Uterine smooth muscle cell (primary cell): ENCODE measurements at places on chromosomes 11 and 22. TPM values are rescaled to one million over a fixed set of nuclear protein-coding genes. Genes with fewer than 3 reads are reported as not detected.

The PLCB3 gene
- total RNA-seq, result 55.2 and 56.8 TPM in 2 replicates

The DYNC2H1 gene
- total RNA-seq, result 69.8 and 91.6 TPM in 2 replicates

The TSGA10IP gene
- total RNA-seq, result 0.11 and 0.37 TPM in 2 replicates

The NRGN gene
- total RNA-seq, result 0.37 and 1.5 TPM in 2 replicates

The DNHD1 gene
- 9.0 and 12.2 TPM in 2 replicates for total RNA-seq

The C1QTNF6 gene
- total RNA-seq, result 2.7 and 4.0 TPM in 2 replicates

The LRP5 gene
- 28.4 and 52.1 TPM in 2 replicates for total RNA-seq

The PTPRJ gene
- total RNA-seq, result 8.6 and 9.8 TPM in 2 replicates

The INS gene
- not detected in 2 replicates for total RNA-seq
